ENCODE measurements at places on chromosomes 2 and 18.

GRCh38 chr2:120550282-120550681 is 185.4 kb upstream of the GLI2 start:
- no peak for DNase-seq

DNA sequence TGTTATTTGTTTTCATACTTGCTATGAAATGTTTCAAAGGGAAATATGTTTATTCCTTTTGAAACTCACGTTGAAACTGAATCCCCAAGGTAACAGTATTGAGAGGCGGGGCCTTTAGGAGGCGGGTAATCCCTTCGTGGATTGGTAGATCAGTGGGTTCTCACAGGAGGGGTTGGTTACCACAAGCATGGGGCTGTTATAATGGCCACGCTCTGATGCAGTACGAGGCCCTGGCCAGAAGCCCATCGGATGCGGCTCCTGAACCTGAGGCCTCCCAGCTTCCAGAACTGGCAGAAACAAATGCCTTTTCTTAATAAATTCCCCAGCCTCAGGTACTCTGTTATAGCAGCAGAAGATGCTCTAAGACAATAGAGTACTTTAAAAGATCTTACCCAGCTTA is 135.7 kb downstream of the ASB1 start:
- DNase-seq: no peak

DNA sequence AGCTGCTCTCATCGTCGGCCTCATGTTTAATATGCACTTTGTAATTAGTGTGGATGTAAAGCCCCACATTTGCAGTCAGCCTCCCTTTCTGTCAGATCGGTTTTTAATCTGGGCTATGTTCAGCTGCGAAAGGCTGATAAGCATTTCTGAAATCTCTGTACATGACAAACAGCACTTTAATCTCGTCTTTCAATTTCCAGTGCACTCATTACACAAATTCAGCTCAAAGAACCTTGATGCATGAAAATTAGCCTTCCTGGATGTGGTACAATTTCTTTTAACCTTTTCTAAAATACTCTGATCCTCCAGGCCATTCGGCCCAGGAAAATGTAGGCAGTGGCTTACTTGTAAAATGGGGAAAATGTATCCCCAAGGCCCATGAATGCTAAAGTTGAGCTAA is 265.1 kb downstream of the RND3 start:
- no peak for DNase-seq

GRCh38 chr2:12099374-12099773 is 352.9 kb downstream of the LPIN1 start:
- no peak for DNase-seq
